ENCODE measurements at places on chromosomes 5 and 9.

DNA sequence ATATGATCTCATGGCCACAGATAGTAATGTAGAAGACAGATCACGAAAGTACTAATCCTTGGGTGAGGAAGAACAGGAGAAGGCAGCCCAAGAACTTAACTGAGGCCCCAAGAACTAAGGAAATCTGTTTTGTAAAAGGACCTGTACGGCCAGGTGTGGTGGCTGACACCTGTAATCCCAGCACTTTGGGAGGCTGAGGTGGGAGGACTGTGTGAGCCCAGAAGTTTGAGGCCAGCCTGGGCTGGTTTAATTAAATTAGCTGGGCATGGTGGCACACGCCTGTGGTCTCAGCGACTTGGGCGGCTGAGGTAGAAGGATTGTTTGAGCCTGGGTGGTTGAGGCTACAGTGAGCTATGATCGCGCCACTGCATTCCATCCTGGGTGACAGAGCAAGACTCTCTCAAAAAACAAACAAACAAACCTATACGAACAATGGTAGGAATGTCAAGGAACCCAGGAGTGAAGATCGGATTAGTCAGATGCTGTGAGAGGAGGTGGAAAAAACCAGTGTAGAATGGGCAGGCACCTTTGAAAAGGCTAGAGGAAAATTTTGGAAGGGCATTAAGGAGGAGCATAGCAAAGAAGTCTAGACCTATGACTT lies 283.8 kb upstream of the DMRT1 start:
- DNase-seq, result peak; percentile 32

- DNase-seq, result no peak
Measured at GRCh38 chr5:78335976-78336375, 24.4 kb upstream of the SCAMP1 start.

DNA sequence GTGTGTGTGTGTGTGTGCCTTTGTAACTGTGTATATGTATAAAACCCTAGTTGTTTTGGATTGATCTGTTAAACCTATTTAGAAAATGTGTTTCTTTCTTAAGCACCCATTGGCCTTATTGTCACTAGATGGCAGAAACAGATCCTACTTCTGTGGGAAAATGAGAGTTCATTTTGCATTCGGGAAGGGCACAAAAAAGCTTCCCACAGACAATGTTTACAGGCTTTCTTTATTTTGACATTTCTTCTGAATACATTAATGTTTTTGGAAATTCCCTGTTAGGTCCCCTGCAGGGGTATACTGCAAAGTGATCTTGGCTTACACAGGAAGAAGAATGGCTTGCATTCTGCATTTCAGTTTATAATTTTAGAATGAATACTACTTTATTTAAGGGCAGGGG lies 481.8 kb upstream of the ARRDC3 start:
- DNase-seq, result no peak

DNA sequence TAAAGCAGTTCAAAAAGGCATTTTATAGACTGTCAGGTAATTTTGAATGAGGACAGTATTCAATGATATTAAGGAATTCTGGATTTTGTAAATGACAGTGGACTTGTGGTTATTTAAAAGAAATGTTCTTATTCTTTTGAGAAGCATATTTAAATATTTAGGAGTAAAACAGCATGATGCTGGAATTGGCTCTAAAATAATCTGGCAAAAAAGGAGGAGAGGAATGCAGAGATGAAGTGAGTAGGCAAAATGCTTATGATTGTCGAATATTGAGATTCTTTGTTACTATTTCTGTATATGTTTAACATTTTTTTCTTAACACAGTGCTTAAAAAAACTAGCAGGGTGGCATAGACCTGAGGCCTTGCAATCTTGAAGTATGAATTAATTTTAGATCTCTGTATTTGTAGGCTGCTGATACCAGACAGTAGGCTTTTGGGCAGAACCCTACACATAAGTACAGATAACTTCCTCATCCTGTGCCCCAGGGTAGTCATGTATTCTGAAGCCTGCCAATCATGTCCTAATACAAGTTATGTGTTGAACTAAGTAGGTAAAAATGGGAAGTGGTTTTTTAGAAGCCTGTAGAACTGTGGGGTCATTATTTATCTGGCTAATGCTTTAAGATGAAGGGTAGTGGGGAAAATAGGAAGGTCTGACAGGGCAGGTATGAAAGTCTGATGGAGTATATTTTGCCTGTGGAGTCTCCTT lies 9.4 kb downstream of the CD180 start:
- no peak for DNase-seq

- DNase-seq, result no peak
Measured at GRCh38 chr9:6631207-6631512, 14.4 kb downstream of the GLDC start.

- no peak for DNase-seq
Measured at GRCh38 chr5:17438027-17438426, 60.0 kb upstream of the TAF11L2 start.

DNA sequence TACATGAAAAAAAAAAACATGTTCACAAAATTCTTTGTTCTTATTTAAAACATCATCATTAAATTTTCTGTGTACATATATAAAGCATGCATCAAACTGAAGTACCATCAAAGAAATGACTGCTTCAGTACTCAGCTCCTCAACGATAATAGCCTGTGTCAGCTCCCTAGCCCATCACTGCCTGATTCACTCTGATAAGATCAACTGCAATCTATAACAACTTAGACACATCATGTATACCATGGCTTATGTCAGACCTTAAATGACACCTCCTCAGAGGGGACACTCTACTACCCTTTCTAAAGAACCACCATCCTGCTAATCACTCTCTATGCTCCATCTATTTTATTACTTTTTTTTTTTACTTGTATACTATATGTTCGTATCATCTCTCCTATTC lies 200.5 kb upstream of the TLE4 start:
- DNase-seq, result no peak

- DNase-seq, result peak; percentile 66
Measured at GRCh38 chr5:150001660-150002486, 1.3 kb downstream of the HMGXB3 start.

DNA sequence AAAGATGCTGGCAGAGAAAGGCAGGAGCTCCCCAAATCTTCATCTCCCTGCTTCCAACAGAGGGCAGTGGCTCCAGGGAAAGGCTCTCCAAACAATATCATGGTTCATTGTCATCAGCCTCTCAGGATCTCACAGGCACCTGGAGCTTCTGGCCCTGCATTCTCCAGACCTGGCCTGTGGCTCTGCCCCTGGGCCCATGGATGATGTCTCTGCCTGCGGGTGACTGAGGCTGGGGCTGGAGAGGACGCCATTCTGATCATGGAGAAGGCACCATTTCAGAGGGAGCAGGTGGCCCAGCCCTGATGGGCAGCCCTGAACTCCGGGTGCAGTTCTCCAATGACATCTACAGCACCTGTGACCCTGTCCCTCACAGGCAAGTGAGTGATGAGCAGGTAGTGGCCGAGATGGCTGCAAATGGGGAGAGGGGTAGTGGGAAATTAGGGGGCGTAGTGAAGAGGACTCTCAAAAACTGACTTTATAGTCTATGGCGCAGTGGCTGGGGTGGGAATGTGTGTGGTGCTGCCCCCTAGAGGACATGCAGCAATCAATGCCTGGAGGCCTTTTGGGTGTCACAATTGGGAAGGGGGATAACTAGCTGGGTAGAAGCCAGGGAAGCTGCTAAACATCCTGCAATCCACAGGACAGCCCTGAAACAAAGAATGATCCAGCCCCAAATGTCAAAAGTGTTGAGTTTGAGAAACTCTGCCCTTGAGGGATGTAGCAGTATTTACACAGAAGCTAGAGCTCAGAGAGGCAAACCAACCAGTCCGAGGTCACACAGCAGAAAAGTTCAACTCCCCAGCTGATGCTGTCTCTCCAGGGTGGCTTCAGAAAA lies 3.2 kb downstream of the SH3PXD2B start:
- DNase-seq, result no peak

GRCh38 chr9:74770508-74771261 lies 117.0 kb downstream of the TRPM6 start:
- DNase-seq, result no peak

DNA sequence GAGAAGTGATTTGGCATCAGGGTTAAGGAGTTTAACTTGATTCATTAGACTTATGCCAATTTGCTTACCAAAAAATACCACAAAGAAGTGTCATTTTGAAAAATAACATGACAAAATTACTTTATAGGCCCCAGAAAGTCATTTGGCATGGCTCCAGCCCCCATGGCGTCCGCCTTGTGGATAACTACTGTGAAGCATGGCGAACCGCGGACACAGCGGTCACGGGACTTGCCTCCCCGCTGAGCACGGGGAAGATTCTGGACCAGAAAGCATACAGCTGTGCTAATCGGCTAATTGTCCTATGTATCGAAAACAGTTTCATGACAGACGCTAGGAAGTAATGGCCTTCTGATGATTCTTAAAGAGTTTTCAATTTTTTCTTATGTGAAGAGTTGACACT lies 35.4 kb upstream of the TGFBR1 start:
- DNase-seq, result no peak

DNA sequence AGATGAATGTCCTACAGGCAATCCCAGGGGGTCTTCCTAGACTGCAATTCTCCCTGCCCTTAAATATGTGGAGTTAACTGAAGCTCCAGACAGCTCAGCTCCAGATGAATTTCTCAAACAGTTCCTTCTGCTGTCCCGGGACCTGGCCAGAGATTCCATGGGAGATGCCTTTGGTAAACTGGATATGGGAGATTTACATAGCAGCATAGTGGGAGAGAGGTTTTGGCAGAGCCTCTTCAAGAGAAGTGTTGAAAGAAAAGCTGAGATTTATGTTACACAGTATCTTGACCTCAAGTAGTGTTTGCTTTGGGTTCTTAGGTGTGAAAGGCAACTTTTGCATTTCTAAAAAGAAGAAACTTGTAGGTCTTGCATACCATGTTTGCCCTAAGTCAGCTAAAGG lies 364.9 kb downstream of the ARRDC3 start:
- DNase-seq, result no peak

DNA sequence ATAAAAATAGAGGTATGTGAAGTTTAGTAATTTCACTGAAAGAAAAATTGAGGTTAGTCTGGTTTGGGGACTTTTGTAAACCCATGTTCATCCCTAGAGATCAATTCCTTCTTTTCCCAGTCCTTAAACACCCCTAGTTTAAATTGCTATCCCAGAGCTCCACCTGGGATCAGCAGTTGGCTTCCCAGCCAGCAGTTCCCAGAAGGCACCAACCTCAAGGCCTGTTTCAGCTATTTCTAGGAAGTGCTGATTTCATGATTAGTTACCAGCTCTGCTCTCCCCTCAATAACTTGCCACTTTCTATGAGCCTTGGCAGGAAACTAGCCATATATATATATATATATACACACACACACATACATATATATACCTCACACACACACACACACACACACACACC lies 30.5 kb downstream of the EPB41L4B start:
- DNase-seq, result no peak

DNA sequence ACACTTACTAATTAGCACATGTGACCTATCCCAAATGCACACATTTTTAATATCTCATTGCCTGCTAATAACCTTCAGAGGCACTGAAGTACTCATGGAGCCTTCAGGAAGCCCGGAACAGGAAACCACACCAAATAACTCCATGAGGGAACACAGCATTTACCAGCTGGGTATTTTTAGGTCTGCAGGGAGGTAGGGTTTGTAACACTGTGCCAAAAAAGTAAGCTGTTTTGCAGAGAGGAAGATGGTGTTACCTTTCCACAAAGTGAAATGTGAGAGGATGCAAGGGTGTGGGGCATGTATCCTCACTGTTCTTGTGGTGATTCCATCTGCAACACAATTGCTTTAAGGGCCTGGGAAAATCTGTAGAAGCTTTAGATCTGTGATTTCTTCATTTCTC lies 64.4 kb downstream of the NUDT12 start:
- no peak for DNase-seq

- DNase-seq, result no peak
Measured at GRCh38 chr5:45335978-45336377, 360.2 kb downstream of the HCN1 start.

DNA sequence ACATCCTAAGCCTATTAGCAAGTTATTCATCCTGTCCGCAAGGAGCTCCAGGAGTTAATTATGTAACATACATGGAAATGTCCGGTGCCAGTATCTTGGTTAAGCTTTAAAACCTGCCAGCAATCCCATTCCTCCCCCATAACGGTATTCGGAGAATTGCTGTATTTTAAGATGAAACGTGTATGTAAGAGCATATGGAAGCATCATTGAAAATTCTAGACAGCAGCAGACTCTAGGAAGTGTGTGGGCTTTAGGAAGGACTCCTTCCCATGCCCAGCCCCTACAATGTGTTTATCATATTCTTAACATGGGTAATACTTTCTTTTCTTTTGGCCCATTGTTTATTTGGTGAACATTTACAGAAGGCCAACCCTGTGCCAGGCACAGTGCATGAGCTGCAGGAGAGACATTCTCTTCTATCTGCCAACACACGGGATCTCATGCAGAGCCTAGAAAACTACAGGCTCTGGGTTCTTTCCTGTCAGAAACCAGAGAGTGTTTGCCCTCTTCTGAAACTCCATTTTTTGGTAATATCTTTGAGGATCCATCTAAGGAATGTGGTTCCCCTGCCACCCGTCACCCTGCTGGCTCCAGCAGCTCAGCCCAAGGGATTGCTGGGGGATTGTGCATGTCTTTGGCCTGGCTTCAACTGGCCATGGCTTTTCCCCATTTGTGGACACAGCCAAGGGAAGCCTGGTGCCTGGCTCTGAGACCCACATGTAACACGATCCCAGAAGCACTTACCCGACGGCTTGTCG lies 15.1 kb downstream of the ANGPTL2 start:
- DNase-seq, result no peak

DNA sequence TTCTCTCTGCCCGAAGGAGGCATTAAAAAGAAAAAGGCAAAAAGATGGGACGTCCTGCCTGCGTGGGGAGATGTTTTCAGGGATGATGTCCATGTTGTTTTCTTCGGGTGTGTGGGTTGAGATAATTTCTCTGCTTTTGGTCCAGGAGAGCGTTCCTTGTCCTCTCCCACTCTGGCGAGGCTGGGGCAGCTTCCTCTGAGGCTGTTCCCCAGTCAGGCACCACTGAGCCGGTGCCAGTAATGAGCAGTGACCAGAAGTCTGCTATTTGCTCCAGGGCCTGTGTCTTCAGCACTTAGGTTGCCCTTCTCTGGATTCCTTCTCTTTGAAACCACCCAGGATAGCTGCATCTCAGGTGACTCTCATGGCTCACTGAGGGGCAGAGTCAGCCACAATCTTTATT lies 71.5 kb downstream of the ACER2 start:
- no peak for DNase-seq

- peak; percentile 57 for DNase-seq
Measured at GRCh38 chr5:142888469-142889085, 118.4 kb downstream of the ARHGAP26 start.

DNA sequence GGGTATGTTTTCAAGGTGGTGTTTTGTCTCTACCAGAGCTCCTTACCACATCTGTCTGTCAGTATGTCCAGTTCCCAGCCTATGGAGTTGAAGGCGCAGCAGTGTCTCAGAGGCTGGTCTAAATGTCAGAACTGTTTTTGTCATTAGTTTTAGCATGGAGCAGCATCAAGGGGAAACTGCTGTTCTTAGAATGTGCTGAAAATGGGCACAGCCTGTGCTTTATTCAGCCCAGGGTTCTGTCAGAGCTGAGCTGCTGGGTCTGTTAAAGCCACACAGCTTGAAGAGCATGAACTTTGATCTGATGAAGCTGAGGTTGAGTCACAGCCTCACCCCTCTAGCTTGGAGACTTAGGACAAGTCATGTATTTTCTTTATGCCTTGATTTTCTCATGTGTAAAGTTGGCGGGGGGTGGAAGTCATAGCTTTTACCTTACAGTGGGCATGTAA lies 71.9 kb downstream of the RALGPS1 start:
- DNase-seq, result peak; percentile 10

GRCh38 chr9:99998266-99998665 lies 91.8 kb downstream of the STX17 start:
- DNase-seq, result no peak

Measured in astrocyte of the spinal cord (primary cell).